CD4-positive, alpha-beta T cell treated with Interleukin-17A for 1 hour (primary cell): ENCODE measurements at places on chromosomes 3 and 15.

- DNase-seq: no peak
These were observed 607.1 kb upstream of the BCHE start for GRCh38 chr3:166444336-166444735.

GRCh38 chr15:72535911-72536310 is 61.8 kb downstream of the ARIH1 start:
- no peak for DNase-seq

GRCh38 chr15:96011136-96011535 is 319.4 kb upstream of the NR2F2 start:
- DNase-seq: no peak

DNA sequence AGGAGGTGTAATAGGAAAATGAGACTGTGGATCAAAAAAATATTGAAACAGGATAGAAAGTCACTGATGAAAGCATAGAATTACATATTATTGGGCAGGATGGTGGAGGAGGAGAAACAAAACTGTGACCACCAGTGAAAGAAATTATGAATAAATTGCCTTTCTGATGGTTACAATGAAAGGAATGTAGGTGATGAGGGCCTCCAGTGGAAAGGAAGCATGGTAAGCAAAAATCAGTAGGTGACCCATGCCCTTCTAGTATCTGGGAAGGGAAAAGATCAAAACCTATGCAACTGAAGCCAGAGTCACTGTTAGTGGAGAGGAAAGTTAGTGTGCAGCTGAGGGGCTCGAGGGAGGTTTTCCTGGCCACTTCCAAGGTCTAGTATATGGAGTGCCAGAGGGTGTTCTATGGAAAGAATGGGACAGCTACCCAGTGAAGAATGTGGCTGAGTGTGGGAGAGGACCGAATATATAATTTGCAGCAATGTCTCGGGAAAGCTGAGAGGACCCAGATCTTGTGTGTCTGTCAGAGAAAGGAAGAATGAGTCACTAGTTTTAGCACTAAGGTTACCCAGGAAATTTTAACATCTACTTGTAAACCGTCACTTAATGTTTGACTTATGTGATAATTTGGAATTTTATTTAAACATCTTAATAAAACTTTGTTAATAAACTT is 146.2 kb downstream of the NFKBIZ start:
- no peak for DNase-seq

DNA sequence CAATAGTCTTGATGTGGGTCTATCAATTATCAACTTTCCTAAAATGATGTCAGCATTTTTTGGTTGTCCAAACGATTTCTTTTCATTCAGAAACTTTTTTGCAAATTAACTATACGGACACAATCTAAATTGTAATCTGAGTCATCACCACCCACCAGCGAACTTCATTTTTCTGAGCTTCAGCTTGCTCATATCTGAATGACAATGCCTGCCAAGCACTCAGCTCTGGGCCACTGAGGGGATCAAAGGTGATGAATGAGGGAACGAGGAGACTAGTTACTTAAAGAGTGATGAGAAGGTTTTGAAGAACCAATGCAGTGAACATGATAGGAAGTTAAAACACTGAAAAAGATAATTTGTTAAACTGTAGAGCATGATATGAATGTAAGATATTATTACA is 14.9 kb upstream of the TBC1D23 start:
- DNase-seq: no peak
